ENCODE measurements at places on chromosomes 16 and 17.

- DNase-seq = no peak
Observed at GRCh38 chr16:78257376-78257728, 157.9 kb downstream of the WWOX start.

- DNase-seq = peak; percentile 97
Observed at GRCh38 chr17:80942423-80943345, 49.0 kb upstream of the CHMP6 start.

GRCh38 chr16:1069154-1069553 is 3.4 kb upstream of the SSTR5 start:
- DNase-seq = no peak

- DNase-seq = no peak
Observed at GRCh38 chr16:72517154-72517553, 345.2 kb upstream of the PMFBP1 start.

DNA sequence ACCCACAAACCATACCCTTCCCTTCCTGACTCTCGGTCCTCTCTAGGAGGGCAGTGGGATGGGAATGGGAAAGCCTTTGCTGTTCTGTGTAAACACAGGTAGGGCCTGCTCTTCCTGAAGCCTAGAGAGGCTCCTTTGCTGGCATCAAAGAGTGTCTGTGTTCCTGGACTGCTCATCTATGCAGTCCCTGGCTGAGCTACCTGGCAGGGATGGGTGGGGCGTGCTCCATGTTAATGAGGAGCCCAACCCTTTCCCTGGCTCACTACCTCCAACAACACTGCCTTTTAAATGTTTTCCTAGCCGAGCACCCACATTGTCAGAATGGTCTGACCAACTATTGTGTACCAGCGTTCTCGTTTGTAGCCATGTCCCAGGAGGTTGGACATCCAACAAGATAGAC is 26.6 kb upstream of the NAGLU start:
- DNase-seq = no peak

DNA sequence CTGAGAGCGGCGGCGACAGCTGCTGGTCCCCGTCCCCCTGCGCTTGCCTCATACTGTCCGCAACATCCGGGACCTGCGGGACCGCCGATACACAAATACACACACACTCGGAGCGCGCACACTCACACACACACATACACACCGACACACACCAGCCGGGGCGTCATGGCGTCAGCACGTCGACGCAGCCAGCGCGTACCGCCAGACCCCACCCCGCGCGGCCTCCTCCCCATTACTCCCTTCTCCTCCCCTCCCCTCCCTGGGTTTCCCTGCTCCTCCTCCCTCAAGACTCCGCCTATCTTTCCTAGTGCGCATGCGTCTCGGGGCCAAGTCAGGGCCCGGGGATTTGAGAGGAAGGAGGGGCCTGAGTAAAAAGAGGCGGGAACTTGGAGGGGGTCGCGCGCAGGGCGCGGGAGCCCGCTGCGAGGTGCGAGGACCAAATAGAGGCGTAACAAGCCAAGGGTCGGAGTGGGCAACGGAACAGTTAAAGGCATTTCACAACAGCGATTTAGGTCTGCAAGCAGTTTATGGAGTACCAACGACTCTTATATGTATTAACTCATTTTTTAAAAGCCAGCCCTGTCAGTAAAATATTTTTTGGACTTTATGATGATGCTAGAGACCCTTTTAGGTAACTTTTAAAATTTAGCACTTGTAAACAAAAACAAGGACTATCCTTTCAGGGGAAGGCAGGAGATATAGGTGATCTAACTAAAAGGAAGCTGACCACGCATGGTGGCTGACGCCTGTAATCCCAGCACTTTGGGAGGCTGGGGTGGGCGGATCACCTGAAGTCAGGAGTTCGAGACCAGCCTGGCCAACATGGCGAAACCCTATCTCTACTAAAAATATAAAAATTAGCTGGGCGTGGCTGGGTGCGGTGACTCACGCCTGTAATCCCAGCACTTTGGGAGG is at the start of gene SPOP:
TSS of gene SPOP (minus strand) at position 165 of the 915 bp plus-strand sequence. CDS start 55,287 bp downstream, outside the sequence.
- DNase-seq = peak; percentile 100

DNA sequence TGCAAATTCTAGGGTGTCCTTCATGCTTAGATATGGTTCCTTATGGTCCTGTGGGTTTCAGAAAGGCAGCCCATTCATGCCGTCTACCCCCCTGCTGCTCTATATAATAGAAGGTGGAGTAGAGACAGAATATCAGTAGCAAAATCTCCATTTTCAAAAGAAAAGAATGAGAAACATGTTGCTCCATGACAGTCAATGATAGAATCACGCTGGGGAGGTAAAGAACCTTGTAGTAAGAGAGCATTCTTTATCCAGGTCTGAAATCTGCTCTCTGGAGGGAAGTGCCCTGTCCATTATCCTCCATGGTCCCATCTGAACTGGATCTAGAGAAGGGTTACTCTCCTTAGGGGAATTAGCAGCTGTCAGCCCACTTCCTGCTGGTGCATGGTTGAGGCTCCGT is 272.8 kb downstream of the WWOX start:
- no peak for DNase-seq

DNA sequence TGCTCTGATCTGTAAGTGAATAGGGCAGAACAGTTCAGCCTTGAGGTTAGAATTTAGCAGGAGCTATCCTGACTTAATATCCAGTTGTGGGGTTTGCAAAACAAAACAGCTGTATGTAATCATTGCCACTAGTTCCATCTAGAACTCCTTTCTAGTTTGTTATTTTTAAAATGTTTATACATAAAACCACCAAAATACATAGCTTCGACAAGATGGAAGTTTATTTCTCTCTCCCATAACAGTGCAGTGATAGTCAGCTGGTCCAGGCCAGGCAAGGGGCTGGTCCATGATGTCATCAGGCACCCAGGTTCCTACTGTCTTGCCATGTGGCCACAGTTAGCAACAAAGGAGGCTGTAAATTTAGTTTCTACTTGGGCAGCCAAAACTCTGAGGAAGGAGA is 10.5 kb upstream of the PLK1 start:
- DNase-seq = no peak

DNA sequence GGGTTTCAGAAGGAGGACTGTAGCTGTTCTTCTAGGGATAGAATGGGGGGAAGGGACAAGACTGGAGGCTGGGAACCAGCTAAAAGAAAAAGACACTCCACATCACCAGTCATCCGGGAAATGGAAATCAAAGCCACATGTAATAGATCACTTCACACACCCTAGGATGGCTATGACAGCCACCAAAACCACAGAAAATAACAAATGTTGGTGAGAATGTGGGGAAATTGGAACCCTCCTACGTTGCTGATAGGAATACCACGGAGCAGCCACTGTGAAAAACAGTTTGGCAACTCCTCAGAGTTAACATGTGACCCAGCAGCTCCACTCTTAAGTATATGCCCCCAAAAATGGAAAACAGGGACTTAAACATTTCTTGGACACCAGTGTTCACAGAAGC is 2.3 kb downstream of the TLE7 start:
- DNase-seq = no peak

GRCh38 chr16:80622007-80622406 is 81.2 kb downstream of the DYNLRB2 start:
- no peak for DNase-seq

DNA sequence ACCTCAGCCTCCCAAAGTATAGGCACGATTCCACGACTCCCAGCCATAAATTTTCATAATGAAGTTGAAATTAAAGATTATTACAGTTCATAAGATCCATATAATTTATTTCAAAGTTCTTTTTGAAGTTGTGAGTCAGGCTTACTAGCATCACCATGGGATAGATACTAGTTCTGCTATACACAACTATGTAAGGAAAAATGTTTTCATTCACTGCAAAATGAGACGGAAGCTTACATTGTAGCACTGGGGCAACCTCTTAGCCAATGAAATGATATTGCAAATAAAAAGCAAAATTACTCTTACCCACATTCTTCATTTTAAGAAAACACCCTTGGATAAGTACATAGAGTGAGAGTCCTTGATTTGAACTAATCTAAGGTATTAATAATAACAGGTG is 18.8 kb upstream of the MARCHF10 start:
- no peak for DNase-seq

DNA sequence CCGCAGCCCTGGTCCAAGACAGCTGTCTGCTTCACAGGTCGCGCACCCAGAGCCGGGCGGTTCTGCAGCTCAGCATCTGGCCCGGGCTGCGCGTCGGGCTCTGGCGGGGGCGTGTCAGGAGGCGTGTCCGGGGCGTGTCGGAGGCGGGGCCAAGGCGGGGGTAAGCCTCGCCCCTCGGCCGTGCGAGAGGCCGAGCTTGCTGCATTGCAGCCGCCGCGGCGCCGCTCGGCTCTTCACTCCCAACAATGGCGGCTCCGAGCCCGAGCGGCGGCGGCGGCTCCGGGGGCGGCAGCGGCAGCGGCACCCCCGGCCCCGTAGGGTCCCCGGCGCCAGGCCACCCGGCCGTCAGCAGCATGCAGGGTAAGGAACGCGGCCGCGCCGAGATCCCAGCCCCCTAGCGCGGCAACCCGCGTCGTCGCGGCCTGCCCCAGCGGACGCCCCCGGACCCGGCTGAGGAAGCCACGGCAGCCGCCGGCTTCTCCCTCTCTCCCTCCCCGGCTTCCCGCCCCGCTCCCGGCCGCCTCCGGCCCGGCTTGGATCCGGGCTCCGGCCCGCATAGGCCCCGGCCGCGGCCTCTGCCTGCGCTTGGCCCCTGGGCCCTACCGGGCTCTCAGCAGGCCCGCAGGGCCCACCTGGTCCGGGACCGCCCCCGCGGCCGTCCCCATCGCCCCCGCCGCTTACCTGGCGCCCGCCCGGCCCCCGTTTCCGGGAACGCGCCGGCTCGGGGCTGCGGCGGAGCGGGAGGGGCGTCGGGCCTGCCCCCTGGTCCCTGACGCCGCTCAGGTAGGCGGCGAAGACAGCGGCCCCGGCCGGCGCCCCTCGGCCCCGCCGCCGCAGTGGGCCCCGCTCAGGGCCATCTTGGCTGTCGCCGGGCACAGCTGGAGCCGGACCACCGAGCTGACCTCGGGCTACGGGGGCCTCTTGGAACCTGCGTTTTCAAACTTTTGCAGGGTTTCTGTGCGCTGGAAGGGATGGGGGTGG is at the start of gene MAP2K4:
TSS of gene MAP2K4 (plus strand) at position 236 of the 981 bp plus-strand sequence. CDS start at position 246, 10 bp downstream.
- peak; percentile 96 for DNase-seq

- DNase-seq = no peak
Observed at GRCh38 chr17:1905190-1905913, 75.5 kb downstream of the RPA1 start.

DNA sequence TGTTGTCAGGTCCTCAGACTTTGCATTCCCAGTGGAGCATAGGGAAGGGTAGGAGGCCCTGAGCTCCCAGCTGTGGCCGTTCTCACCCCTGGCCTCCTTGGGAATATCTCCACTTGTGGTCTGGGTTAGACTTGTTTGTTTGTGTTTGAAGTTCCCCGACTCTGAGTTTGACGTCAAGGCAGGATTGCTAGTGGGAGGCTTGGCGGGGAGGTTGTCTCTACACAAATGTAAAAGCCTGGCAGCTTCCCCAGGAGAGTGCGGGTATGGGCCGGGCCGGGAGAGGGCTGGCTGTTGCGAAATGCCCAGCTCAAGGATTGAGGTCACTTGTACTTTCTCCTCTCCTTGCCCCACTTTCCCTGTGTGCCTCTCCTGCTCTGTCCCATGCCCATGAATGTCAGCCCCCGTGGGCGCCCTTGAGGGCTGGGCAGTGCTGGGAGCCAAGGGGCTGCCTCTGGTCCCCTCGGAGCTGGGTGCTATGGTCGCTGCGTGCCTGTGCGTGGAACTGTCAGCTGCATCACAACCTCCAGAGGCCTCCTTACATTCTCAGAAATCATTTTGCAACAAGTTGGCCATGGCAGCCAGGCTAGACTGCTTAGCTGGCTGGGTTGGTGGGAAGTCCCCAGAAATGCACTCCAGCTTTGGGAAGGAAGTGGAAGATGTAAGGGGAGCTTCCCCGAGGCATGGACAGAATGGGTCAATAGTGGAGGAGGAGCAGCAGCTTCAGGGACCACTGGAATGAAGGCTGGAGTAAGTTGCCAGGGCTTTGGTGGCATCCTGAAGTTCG is 84.3 kb downstream of the KSR1 start:
- DNase-seq = peak; percentile 88

DNA sequence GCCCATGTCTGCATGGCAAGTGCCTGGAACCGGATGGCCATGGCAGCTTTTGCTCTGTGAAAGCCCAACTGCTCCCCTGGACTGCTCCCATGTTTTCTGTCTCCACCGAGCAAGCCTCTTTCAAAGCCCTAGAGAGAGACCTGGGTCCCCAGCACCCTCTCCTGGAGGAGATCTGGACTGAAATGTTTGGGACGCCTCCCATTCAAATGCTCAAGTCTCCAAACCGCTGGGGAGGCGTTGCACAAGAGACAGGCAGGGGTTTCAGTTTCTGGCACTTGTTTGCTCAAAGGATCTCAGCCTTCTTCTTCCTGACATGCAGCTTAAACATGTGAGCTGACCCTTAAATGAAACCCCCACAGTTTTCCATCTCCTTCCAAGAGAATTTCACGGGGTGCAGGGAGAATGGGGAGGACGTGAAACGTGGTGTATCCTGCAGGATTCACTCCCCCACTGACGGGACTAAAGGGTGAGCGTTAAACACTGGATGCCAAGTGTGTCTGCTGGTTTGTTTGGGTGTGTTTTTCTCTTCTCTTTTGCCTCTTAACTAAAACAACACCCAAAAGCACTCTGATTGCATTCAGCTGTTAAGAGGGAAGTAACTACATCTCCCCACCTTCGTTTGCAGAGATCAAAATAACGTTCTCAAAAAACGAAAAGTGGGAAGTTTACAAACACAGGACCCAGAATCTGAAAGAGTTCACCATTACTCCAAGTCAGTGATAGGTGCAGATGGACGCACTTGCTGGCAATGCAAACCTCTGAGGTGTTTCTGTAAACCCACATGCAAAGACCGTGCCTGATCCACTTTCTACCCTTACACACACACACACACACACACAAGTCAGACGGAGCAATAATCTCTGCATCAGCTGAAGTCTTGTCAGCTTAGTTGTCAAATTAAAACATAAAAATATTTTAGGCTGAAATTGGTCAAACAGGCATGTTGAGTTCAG is 256.9 kb downstream of the C16orf95 start:
- DNase-seq = no peak

DNA sequence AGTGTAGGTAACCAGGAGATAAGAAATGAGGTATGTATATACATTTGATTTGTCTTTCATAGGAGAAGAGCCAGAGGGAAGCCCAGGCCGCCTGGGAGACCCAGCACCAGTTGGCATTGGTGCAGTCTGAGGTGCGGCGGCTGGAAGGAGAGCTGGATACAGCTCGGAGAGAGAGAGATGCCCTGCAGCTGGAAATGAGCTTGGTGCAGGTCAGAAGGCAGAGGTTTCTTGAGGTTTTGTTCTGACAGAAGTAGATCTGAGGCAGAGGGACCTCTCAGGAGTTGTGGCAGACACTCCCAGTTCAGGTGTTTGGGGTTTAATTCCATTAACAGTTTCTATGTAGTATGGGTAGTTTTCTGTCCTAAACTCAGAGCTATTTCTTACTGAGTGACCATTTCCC is 8.0 kb downstream of the CNTROB start:
- no peak for DNase-seq

GRCh38 chr16:53266156-53266555 is 168.1 kb upstream of the RBL2 start:
- DNase-seq = no peak

- DNase-seq = peak; percentile 81
Observed at GRCh38 chr17:7173687-7174602, 5.2 kb downstream of the ASGR1 start.

DNA sequence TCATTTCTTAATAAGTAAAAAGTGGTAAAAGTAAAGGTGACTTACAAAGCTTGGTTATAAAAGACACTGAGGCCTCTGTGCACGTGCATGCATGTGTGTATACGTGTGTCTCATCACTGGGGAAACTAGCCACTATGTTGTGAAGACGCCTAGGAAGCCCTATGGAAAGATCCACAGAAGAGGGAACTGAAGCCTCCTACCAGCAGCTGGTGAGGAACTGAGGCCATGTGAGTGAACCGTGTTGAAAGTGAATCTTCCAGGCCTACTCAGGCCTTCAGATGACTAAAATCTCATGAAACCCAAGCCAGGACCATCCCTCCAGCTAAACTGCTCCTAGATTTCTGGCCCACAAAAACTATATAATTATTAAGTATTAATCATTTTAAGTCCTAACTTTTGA is 23.7 kb downstream of the PHLPP2 start:
- DNase-seq = no peak

Data from Right ventricle myocardium superior (tissue), 1 donor.